Stimulated activated CD4-positive, alpha-beta T cell treated with anti-CD3 and anti-CD28 coated beads, Interleukin-1b, Interleukin-23, amount 100 ng/mL, for 1 hour (primary cell): ENCODE measurements at places on chromosomes 2 and 18.

DNA sequence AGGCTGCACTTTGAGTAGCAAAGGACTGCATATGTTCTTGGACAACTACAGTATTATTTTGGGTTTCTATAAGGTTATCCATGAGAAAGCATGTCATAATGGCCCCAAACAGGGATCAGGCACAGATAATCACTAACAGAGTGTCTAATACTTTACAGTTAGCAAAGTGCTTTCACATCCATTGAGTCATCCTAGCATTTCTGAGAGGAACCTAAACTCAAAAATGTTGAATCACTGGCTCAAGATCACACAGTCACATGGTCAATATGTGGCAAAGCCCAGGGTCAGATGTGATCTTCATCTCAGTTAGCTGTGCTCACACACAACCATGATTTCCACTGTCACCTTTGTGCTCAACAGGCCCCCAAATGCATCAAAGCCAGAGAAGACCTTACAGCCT lies 156.1 kb upstream of the VRK2 start:
- no peak for DNase-seq

GRCh38 chr2:168896783-168897182 lies 4.3 kb upstream of the G6PC2 start:
- no peak for DNase-seq

GRCh38 chr2:104654811-104655210 lies 199.1 kb upstream of the POU3F3 start:
- DNase-seq, result no peak

DNA sequence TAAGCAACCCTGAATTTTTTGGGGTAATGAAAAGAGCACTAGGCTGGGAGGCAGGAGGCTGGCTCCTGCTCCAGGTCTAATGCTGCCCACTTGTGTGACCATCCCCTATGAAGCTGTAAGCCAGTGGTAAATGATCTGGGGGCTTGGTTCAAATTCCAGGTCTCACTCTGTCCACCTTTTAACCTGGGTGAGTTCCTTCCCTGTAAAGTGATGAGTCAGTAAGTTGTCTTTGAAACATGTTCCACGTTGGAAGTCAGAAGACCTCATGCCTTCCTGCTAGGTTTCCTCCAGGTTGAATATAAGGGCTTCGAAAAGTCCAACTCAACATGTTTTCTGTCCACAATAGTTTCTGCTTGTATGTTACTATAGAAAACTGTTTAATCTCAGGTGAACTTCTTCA lies 160.9 kb upstream of the MYT1L start:
- no peak for DNase-seq

- no peak for DNase-seq
Observed at GRCh38 chr18:48033790-48034650, 103.6 kb upstream of the SMAD2 start.

DNA sequence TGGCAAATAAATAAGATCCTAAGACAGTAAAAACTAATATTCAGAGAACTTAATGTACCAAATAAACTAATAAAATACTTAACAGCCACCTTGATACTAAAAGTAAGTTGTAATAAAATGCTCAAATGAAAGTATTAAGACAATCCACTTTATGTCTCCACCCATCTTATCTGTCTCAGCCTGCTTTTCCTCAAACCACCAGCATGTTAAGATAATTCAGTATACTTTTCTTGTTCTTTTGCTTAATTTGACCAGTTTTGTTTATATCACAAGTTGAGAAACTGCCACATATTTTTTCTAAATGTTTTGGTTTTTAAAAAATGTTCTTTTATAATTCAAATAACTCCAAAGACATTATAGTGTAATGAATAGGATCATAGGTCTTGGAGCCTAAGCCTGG lies 142.0 kb downstream of the MBD5 start:
- no peak for DNase-seq
